ENCODE measurements at places on chromosomes 11 and 22. TPM values are rescaled to one million over a fixed set of nuclear protein-coding genes. Genes with fewer than 3 reads are reported as not detected.

- H3K27ac ChIP-seq = peak overlapping the region; percentile 93
- no peaks in the 10 kb centered on the region for H3K27me3 ChIP-seq
- H3K4me1 ChIP-seq = peaks cover 23% of the 10 kb centered on the region
- H3K36me3 ChIP-seq = no peaks in the 10 kb centered on the region
- DNase-seq = no peak
- H3K4me3 ChIP-seq = no peak overlapping the region
Measured at GRCh38 chr11:69297787-69298266, 3.9 kb downstream of the MYEOV start.

PLXNB2 gene
- 383 TPM for total RNA-seq

DNA sequence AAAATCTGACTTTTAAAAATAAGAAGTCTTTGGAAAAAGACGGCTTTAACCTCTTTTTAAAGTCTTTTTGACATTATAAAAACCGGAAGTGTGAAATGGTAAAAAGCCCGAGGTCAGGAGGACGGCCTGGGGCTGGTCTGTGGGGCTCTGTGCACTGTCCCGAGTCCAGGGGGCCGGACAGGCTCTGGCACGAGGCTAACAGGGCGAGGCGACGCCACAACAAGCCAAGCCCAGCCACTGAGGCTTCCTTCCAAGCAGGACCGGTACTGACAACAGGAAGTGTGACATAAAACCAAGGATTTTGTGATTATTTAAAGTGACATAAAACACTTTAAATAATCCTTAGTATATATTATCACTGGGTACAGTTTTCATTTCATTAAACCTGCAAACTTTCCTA lies 39.2 kb downstream of the BRD1 start:
- peak overlapping the region; percentile 75 for H3K27ac ChIP-seq
- peaks cover 32% of the 10 kb centered on the region for H3K36me3 ChIP-seq
- no peak overlapping the region for H3K4me3 ChIP-seq
- H3K4me1 ChIP-seq = no peaks in the 10 kb centered on the region

NNMT gene
- total RNA-seq = 1,451 TPM

NXPE2 gene
- 0.22 TPM for total RNA-seq

MOGAT2 gene
- not detected for total RNA-seq
